Fibroblast of the aortic adventitia (primary cell): ENCODE measurements at places on chromosomes 1 and 21. TPM values are rescaled to one million over a fixed set of nuclear protein-coding genes. Genes with fewer than 3 reads are reported as not detected.

GRCh38 chr1:204398197-204399125 is 13.2 kb downstream of the PPP1R15B start:
- peak; percentile 60 for DNase-seq

Gene IARS2
- total RNA-seq = 89.4 and 132 TPM in 2 replicates

Gene DISP1
- 6.4 and 8.4 TPM in 2 replicates for total RNA-seq

- no peak for DNase-seq
These were observed 185.6 kb downstream of the DAB1 start for GRCh38 chr1:57238233-57238781.

- DNase-seq = peak; percentile 2
These were observed 1755.4 kb downstream of the PLA2G4A start for GRCh38 chr1:188584119-188584518.

Gene TTLL7
- 16.0 and 20.9 TPM in 2 replicates for total RNA-seq

- DNase-seq = no peak
These were observed 102.4 kb downstream of the CACHD1 start for GRCh38 chr1:64572222-64572900.

GRCh38 chr1:100383743-100384405 is 31.6 kb downstream of the CDC14A start:
- no peak for DNase-seq

DNA sequence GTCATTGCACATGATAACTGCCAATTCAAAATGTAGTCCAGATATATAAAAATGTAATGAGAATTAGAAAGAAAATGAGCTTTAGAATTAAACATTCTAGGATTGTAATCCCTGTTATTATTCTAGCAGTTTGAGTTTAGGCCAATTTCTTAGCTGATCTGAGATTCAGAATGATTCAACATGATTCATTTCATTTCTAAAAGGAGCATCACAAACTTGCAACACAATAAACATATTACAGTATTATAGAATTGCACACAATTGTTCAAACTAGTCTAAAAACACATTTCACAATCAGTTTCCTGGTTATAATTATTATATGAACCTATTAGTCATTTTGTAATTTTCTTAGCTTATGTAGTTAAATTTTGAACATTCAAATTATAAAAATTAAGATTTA is 43.3 kb upstream of the TSHB start:
- DNase-seq = peak; percentile 8

- DNase-seq = peak; percentile 95
These were observed 9.5 kb upstream of the PADI3 start for GRCh38 chr1:17239420-17239819.
